ENCODE measurements at places on chromosomes 1 and 21.
A peak's percentile ranks its signal among the peaks of the same experiment; 100 is the strongest.

DNA sequence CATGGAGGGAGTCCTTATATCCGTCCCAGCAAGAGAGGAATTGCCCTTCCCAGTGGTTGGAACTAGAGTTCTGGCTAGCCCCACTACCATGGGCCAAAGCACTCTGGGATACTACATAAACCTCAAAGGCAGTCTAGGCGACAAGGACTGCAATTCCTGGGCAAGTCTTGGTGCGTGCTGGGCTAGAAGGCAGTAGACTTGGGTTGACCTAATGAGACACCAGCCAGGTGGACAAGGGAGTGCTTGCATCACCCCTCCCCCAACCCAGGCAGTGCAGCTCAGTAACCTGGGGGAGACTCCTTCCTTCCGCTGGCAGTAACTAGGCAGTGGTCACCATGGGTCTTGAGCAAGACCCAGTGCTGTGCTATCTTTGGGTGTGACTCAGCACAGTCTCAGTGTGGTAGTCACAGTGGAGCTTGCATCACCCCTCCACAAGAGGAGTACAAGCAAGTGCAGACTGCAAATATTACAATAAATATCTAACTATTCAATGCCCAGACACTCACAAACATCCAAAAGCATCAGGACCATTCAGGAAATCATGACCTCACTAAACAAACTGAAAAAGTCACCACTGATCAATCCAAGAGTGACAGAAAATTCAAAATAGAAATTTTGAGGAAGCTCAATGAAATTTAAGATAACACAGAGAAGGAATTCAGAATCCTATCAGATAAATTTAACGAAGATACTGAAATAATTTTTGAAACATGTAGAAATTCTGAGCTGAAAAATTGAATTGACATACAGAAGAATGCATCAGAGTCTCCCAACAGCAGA lies 84.7 kb upstream of the LYPLAL1 start:
- DNase-seq, result no peak

DNA sequence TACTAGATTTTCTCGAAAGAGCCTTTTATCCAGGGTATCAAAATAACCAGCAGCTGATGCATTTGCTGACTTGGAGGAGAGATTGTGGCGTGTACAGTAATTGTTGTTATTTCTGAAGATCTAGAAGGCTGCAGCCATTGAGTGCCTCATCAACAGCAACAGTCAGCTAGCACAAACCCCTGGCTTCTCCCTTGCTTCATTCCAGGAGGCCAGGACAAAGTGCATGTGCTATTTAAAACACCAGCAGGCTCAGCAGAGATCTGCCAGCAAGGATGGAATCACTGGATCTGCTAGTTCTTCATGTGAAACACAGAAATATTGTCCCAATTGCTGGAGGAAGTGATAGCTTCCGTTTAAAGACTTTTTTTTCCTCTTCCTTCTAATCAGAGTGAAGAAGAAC lies 2.8 kb upstream of the NGF start:
- DNase-seq, result no peak

DNA sequence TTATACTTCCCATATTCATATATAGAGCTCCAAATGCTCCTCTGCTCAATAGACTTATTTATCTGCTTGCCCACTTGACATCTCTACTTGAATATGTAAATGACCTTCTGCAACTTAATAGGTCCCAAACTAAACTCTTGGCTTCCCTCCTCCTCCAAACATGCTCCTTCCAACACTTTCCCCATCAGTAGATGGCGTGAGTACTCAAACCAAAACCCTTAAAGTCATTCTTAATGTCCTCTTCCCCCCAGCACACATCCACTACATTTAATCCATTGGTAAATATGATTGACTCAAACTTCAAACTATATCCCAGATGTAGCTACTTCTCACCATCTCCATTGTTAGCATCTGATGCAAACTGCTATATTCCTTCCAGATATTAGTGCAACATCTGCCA lies 48.5 kb upstream of the PBX1 start:
- no peak for DNase-seq

- DNase-seq, result peak; percentile 61
Measured at GRCh38 chr1:150560576-150561253, 11.5 kb downstream of the ADAMTSL4 start.

GRCh38 chr1:181789395-181789794 lies 272.1 kb downstream of the ZNF648 start:
- DNase-seq, result no peak

GRCh38 chr1:64269558-64269884 lies 66.1 kb downstream of the UBE2U start:
- no peak for DNase-seq

GRCh38 chr1:85022700-85023099 lies 25.6 kb downstream of the MCOLN3 start:
- DNase-seq, result no peak

DNA sequence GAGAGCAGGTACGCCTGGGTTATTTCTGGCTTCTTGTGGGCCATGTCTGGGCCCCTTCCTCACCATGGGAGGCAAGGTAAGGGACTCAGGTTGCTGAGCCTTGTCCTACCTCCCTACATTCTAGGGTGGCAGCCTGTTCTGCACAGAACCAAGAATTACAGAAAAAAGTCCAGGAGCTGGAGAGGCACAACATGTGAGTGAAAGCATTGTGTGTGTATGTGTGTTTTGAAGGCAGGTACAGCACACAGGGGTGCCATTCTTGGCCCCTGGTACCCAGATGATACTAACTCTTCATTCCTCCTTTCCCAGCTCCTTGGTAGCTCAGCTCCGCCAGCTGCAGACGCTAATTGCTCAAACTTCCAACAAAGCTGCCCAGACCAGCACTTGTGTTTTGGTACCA lies 4.4 kb downstream of the JTB start:
- DNase-seq, result no peak

DNA sequence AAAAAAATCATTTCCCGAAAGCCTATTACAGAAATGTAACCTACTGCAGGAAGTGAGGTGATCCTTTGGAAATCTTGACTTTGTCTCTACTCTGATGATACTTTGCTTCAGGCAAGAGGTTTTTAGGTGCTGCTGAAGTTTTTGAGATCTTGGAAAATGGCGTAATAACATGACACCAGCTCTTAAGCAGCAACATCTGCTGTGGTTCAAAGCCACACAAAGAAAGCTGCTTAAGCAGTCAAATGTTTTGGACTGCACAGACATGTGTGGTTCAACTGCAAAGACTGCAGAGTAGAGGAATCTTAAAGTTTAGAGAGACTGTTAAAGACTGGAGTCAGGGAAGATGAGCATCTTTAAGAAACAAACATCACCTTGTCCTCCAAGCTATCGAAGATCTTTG lies 139.0 kb downstream of the RASAL2 start:
- no peak for DNase-seq

GRCh38 chr1:178541829-178542553 lies 29.1 kb downstream of the TEX35 start:
- DNase-seq, result no peak

- no peak for DNase-seq
Measured at GRCh38 chr1:1941868-1942752, 23.0 kb upstream of the TMEM52 start.

- DNase-seq, result no peak
Measured at GRCh38 chr1:53442299-53442698, 16.9 kb upstream of the DMRTB1 start.

- DNase-seq, result no peak
Measured at GRCh38 chr1:205122489-205122882, 708 bp upstream of the RBBP5 start.

- no peak for DNase-seq
Measured at GRCh38 chr1:235817101-235817728, 49.5 kb downstream of the LYST start.

DNA sequence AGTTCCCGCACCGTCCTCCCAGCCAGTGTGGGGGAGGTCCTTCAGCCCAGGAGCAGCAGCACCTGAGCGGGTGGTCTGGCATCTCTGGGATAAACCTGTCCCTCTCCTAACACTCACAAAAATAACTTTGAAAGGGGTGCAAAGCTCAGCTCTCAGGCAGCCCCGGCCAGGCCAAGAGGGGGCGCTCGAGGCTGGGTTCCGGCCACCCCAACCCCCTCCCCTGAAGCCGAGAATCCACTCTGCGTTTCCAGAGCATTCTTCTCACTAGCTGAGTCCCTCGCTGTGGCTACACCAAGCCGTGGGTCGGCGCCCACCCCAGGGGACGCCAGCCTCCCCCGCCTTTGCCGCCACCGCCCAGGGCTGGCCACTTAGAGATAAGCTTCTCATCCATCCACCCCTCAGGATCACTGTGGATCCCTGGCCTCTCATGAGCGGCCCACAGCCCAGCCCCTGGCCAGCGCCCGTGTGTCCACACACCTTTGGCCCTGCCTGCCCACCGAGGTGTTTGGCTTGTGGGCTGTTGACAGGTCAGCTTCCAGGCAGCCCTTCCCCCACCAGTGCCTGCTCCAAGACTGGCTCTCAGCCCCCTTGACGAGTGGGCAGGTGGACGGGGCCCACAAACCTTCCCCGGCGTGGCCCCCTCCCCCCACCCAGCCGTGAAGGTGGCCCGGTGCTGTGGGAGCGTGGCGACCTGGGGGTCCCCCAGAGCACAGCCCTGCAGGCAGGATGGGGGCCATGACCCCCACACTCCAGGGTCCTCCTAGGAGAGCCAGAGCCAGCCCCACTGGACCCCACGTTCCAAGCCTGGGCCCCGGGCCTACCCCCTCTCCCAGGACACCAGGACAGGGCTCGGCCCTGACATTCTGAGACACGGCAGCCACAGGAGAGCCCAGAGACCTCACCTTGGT lies 1.9 kb downstream of the FTCD start:
- DNase-seq, result peak; percentile 56

DNA sequence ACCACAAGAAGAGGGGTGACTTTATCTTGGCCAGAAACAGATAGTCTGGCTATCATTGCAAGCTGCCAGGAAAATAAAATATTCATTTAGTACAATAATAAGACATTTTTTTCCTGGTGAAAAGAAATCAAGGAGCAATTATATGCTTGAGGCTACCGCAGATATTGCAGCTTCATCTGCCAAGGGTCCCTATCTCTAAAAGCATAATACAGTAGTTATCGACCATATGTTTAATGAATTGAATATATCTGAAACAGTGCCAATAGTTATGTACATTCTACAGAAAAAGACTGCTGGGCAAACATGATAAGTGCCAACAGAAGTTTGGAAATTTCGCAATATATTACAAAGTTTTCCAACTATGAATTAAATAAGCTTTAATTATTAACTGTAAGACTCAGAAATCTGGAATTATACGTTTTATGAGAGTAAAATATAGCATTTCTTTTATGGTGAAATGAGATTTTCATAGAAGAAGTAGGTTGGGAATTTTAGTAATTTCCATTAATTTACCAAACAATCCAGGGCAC lies 561.1 kb upstream of the ZP4 start:
- no peak for DNase-seq

GRCh38 chr1:54052431-54052933 lies 522 bp downstream of the TMEM59 start:
- DNase-seq, result no peak

DNA sequence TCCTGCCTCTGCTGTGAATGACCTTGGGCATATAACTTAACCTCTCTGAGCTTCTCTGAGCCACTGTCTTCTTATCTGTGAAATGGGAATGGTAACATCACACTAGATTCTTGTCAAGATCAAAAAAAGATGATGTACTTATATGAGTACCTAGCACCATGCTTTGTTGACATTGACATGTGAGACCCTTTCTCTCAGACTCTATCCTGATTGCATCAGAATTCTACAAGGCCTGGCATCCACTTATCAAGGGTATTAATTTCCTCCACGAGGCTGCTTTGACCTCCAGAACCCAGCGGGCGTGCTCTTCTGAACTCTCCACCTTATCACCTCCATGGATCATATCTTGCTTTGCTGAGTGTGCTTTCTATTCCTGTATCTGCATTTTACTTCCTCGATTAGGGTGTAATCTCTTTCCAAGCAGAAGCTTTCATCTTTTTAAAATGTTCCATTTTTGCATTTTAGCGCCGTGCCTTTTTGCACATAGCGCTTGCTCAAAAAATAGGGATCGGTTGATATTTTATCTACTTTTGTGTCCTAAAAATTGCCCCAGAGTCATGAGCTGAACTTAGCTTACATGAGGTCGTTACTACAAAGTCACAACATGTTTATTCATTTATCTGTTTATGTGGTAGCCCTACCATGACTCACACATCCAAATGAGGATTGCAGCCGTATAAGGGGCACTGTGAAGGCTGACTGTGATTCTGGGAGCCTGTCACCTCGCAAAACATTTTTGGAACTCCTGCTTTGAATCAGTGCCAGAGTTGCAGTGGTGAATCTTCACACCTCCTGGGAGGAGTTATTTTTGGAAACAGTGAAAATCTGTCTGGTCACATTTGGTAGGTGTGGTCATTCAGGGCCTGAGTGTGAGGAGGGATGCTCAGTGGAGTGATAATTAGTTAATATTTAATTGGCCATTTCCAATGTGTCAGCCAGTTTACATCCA lies 63.2 kb downstream of the IER5 start:
- DNase-seq, result no peak

- DNase-seq, result no peak
Measured at GRCh38 chr1:168553680-168554553, 10.1 kb upstream of the XCL2 start.

DNA sequence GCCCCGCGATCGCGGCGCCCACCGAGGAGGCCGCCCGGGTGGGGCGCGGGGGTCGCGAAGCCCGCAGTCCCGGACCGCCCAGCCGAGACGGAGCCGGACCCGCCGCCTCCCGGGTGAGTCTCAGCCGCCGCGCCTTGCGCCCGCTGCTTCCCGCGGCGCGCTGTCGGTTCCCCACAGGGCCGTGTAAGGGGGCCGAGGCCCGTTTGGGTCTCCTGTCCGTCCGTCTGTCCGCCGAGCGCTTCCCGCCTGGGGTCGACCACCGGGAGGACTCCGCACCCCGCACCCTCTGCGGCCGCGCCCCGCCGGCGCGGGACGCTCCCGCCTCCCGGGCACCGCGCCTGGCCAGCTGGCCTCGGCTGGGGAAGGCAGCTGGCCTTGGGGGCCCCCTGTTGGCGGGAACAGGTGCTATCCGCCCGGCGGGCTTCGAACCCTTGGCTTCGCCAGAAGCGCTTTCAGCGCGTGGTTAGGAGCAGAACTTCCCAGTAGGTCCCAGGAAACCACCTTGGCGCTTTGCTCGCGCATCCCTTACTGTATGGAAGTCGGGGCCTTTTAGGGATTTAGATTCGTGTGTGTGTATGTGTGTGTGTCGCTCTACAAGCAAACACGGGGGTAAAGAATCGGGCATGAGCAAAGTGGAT lies 414 bp downstream of the TMEM51 start:
- no peak for DNase-seq

- DNase-seq, result no peak
Measured at GRCh38 chr1:104266612-104267011, 516.9 kb downstream of the AMY1C start.

DNA sequence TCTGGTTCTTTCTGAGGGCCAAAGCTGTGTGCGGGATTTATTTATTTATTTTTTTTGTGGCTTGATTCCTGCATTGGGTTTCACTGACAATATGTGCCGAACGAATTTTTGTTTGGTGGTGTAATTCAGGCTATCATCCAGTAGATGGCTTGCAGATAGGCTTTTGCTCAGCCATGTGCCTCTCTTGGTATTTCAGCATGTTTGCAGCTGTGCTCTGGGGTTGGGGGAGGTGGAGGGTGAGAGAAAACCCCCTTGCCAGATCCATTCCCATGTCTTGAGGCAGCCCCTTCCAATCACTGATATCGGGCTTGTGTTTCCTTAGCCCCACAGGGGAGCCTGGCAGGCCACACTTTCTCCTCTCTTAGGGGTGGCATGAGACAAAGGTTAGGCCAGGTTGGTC lies 302.4 kb downstream of the PTGER3 start:
- no peak for DNase-seq

- DNase-seq, result no peak
Measured at GRCh38 chr1:16072616-16073484, 601 bp downstream of the FAM131C start.
